Uterine smooth muscle cell (primary cell): ENCODE measurements at places on chromosomes 11 and 22. TPM values are rescaled to one million over a fixed set of nuclear protein-coding genes. Genes with fewer than 3 reads are reported as not detected.

Gene OR52I1
- total RNA-seq = not detected in 2 replicates

Gene NFAM1
- not detected in 2 replicates for total RNA-seq

Gene KCNJ1
- total RNA-seq = under 0.01 TPM in 1 of 2 replicates, not detected in the other

Gene APOA5
- not detected in 2 replicates for total RNA-seq

Gene NECTIN1
- total RNA-seq = 1.1 and 3.4 TPM in 2 replicates

Gene FAM83F
- under 0.01 TPM in 1 of 2 replicates, not detected in the other for total RNA-seq

Gene GDPD4
- total RNA-seq = not detected in 2 replicates

Gene ZNF215
- 10.4 and 10.6 TPM in 2 replicates for total RNA-seq

Gene KCTD14
- total RNA-seq = 0.62 and 1.00 TPM in 2 replicates

Gene ADM
- 187 and 204 TPM in 2 replicates for total RNA-seq

Gene OR8D1
- under 0.01 TPM in 1 of 2 replicates, not detected in the other for total RNA-seq

Gene MS4A15
- not detected in 2 replicates for total RNA-seq

Gene CHID1
- total RNA-seq = 44.0 and 67.4 TPM in 2 replicates

Gene LRRC74B
- total RNA-seq = under 0.01 TPM in 1 of 2 replicates, not detected in the other

Gene TMPRSS13
- total RNA-seq = under 0.01 TPM in 1 of 2 replicates, not detected in the other

Gene LRRC56
- total RNA-seq = 0.62 and 0.77 TPM in 2 replicates

Gene HBG1
- not detected in 2 replicates for total RNA-seq

Gene TCIRG1
- 129 and 141 TPM in 2 replicates for total RNA-seq

Gene RBFOX2
- 175 and 194 TPM in 2 replicates for total RNA-seq

Gene CASP5
- total RNA-seq = not detected in 2 replicates

Gene OR6A2
- total RNA-seq = 0.37 and 0.55 TPM in 2 replicates

Gene OR4C46
- total RNA-seq = not detected in 2 replicates

Gene PICK1
- 6.5 and 12.2 TPM in 2 replicates for total RNA-seq

Gene DUSP8
- 0.44 and 0.50 TPM in 2 replicates for total RNA-seq

Gene PDGFB
- total RNA-seq = 0.11 TPM in 1 of 2 replicates, not detected in the other

Gene USP2
- total RNA-seq = 0.11 and 1.00 TPM in 2 replicates
